Skeletal muscle cell (primary cell): ENCODE measurements at places on chromosomes 3 and 15.

GRCh38 chr3:180322829-180323228 lies 279.1 kb upstream of the TTC14 start:
- no peak for DNase-seq

DNA sequence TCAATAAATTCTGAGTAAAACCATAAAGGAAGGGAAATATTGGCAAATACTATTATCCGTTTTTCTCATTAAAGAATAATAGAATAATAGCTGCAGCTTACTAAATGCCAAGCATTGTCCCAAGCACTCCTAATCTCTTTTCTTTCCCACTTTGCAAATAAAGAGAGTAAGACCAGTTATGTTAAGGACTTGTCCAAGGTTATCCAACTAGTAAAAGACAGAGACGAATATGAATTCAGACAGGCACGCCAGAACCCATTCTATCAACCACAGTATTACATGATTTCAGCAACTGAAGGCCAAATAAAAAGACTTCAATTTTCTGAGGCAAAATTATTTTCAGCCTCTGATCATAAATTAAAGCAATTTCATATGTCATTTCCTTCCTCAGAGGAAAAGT lies 235.5 kb downstream of the STAG1 start:
- DNase-seq: no peak

GRCh38 chr3:69178838-69179739 lies 56.7 kb upstream of the LMOD3 start:
- DNase-seq: no peak

- DNase-seq: no peak
These were observed 166.9 kb downstream of the MEIS2 start for GRCh38 chr15:36933255-36933990.

DNA sequence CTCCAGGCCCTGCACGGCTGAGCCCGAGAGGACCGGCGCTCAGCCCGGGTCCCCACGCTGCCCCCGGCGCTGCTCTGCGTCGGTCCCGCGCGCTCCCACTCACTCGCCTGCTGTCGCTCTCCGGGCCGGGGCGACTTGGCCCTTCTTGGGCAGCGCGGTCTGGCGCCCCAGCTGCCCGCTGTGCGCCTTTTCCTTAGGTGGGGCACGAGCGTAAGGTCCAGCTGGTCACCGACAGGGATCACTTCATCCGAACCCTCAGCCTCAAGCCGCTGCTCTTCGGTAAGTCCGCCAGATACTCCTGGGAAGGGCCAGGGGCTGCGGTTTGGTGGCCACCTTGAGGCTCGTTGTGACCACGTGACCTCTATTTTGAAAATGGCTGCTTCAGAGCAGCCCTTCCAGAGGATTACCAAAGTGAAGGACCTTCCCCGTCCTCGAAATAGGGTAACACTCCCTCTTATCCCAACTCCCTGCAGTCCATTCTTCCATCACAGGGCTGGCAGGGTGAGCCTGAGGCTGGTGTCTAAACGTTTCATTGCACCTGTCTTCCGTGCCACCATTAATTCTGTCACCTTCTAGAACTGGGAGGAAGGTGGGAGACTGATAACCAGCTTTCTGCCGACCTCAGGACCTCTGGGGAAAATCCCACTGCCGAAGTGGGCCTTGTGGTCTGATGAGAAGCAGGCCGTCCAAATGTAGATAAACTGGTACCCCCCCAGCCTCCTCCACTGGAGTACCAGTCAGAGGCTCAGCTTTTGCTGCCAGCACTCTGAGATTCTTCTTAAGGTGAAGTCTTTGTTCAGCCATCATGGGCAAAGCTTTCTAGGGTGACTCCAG lies 812 bp downstream of the P4HTM start:
- no peak for DNase-seq

GRCh38 chr15:70492240-70493177 lies 270.8 kb downstream of the UACA start:
- DNase-seq: peak; percentile 76

GRCh38 chr15:78537266-78537905 lies 2.9 kb upstream of the PSMA4 start:
- DNase-seq: no peak
